ENCODE measurements at places on chromosomes 5 and 9. TPM values are rescaled to one million over a fixed set of nuclear protein-coding genes. Genes with fewer than 3 reads are reported as not detected.

DNA sequence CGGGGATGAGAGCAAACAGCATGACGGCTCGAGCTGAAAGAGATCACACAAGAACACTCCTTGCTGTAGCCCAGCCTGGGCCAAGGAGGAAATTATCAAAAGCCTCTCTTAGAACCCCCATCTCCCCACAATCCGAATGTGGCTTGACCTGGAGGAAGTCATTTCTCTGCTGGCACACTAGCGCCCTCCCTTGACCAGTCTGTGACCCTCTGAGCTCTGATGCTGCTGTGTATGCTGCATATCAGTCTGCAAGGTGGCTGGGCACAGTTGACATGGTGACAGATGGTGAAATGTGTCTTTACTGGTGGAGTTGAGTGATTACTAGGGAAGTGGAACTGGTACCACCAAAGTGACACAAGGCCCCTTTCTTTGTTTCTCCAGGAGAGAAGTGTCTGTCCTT is 3.3 kb downstream of the SLC46A2 start:
- DNase-seq: no peak

DNA sequence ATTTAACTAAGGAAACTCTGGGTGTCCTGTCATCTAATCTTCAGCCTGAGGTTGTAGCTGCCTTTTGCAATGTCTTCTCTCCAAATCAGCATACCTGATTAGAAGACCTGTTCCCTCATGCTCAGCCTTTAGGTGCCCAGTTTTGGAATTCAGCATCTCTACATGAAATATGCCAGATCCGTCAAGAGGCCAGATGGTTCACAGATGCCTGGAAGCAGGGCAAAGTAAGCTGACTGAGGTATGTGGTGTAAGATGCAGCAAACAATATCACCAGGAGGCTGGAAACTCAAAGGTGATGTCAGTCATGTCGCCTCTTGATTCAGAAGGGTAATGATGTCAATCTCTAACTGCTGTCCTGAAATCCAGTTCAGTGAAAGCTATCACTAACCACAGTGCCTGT is 324.4 kb downstream of the PRELID2 start:
- no peak for DNase-seq

GRCh38 chr5:173495225-173495904 is 121.1 kb downstream of the BOD1 start:
- DNase-seq: no peak

DNA sequence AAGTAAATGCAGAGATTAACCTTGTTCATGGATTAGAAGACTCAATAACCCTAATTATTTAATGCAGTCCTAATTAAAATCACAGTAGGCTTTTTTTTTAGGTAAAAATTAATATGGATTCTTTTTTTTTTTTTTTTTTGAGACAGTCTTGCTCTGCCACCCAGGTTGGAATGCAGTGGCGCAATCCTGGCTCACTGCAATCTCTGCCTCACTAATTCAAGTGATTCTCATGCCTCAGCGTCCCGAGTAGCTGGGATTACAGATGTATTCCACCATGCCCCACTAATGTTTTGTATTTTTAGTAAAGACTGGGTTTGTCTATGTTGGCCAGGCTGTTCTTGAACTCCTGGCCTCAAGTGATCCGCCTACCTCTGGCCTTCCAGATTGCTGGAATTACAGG is 40.6 kb downstream of the DENND4C start:
- DNase-seq: no peak

DNA sequence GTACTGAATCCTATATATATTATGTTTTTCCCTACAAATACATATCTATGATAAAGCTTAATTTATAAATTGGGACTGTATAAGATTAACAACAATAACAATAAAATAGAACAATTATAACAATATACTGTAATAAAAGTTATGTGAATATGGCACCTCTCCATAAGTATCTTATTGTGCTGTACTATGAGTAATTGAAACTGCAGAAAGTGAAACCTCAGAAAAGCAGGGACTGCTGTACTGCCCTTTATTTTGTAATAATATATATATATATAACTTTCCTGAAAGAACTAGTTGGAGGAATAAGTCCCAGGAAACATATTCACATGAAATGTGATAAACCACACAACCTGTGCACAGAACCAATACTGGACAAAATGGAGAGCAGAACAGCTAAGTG is 77.3 kb downstream of the PAM start:
- DNase-seq: no peak

- no peak for DNase-seq
Measured at GRCh38 chr9:89436326-89436725, 61.6 kb downstream of the SEMA4D start.

DNA sequence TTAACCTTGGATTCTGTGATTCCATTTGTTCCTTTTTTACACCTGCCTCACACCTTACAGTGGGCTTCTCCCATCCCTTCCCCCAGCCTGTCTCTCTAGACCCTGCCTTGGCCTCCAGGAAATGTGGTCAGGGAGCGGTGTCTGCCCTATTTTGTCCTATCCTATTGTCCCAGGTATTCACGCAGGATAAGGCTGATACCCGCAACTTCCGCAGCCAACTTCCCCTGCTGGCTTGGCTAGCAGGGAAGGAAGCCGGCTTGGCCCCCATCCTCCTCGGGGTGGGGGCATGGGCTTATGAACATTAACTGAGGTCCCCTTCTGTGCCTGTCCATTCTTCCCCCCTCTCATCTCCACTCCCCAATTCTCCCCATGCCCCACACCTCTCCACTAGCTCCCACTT is 3.5 kb downstream of the CSF1R start:
- peak; percentile 32 for DNase-seq

GRCh38 chr5:127911619-127912018 is 171.9 kb upstream of the SLC12A2 start:
- DNase-seq: no peak

Gene ABO
- 25.4 TPM for total RNA-seq

Gene VAV2
- total RNA-seq: 38.9 TPM

DNA sequence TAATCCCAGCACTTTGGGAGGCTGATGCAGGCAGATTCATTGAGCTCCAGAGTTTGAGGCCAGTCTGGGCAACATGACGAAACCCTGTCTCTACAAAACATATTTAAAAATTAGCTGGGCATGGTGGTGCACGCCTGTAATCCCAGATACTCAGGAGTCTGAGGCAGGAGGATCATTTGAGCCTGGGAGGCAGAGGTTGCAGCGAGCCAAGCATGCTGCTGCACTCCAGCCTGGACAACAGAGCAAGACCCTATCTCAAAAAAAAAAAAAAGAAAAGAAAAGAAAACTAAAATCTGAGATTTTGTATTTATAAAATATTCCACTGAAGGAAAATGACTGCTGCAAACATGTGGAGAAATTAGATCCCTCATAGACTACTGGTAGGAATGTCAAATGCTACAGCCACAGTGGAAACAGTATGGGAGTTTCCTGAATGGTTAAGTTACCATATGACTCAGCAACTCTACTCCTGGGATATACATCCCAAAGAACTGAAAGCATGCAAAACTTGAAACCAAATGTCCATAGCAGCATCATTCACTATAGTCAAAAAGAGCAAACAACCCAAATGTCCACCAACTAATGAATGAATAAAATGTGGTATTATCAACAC is 106.1 kb downstream of the UBAP2 start:
- no peak for DNase-seq

Gene ECM2
- 16.3 TPM for total RNA-seq

- DNase-seq: no peak
Measured at GRCh38 chr9:135615666-135616618, 23.4 kb downstream of the GLT6D1 start.

Gene CDX1
- not detected for total RNA-seq

GRCh38 chr5:5217371-5217770 is 77.2 kb downstream of the ADAMTS16 start:
- DNase-seq: no peak

GRCh38 chr5:167743695-167744464 is 547.6 kb upstream of the WWC1 start:
- DNase-seq: no peak

DNA sequence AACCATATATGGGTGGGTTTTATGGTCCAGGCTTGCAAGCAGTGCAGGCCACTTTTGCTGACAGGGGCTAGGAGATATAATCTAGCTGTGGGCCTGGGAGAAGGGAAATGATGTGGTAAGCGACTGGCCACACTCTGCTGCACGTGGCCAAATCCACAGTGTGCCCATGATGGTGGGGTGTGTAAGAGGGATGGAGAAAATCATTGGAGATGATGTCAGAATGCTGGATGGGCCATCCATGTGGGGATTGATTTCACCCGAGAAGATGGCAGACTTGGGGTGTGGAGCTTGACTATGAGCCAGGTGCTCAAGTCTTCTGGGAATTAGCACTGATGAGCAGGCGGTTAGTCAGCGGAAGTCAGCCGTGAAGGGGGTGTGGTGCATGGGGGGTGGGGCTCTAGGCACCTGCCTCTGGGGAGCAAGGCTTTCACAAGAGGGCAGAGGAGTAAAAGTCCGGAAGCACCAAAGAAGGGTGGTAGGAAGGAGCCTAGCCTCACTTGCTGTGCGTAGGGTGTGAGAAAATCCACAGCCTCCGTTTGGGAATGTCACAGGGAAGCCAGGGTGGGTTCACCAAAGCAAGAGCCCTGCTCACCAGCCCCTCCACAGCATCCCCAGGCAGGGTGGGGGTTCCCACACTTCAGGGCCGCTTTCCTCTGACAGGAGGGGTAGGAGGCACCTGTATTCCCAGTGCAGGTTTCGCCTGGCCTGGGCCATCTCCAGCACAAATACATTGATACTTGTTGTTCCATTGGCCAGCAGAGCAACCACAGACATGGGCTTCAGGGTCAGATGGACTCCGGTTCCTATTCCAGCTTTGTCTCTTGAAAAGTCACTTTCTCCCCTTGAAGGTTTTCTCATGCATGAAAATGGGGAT is 44.5 kb upstream of the ANGPTL2 start:
- DNase-seq: no peak

DNA sequence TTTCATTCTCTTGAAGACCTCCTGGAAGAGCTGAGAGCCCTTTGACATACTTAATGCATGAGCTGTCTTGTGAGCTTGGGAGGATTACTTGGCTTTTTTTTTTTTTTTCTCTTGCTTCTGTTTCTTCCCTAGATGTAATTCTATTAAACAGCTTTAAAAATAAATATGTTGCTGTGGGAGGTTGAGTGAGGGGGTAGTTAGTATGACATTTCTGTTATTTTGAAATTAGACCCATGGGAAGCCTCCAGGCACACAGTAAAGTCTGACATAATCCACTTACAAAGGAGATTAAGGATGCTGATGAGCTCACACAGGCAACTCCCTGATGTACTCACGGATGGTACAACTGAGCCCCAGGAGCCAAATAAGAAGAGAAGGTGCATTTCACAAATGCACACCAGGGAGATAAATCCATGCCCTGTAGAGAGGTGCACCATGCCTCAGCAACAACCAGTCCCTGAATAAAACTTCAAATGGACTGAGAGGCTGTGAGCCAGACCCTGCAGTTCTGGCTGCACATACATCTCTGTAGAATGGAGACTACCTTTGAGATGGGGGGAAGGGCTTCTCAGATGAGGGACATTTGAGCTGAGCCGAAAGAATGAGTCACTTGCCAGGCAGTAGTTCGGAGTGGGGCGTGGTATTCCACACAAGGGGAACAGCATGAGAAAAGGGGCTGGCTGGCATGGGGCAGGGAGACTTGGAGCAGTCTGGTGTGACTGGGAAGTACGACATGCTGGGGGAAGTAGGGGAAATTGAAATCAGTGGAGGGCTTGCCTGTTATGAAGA is 68.7 kb downstream of the ACTL7B start:
- DNase-seq: no peak

DNA sequence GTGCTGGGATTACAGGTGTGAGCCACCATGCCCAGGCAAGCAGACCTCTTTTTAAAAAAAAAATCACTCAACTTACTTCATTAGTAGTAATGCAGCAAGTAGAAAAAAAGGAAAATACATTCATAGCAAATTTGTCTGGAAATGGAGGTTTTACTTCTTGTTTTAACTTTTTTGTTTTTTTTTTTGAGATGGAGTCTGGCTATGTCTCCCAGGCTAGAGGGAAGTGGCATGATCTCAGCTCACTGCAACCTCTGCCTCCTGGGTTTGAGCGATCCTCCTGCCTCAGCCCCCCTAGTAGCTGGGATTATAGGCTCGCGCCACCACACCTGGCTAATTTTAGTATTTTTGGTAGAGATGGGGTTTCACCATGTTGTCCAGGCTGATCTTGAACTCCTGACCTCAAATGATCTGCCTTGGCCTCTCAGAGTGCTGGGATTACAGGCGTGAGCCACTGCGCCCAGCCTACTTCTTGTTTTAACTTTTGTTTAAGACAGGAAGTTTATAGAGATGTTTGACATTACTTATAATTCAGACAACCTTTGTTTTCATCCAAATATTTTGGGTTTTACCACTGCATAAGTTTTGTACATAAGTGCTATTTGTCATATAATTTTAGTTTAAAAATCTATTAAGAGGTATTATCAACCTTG is 26.5 kb downstream of the UBE2R2 start:
- DNase-seq: no peak

DNA sequence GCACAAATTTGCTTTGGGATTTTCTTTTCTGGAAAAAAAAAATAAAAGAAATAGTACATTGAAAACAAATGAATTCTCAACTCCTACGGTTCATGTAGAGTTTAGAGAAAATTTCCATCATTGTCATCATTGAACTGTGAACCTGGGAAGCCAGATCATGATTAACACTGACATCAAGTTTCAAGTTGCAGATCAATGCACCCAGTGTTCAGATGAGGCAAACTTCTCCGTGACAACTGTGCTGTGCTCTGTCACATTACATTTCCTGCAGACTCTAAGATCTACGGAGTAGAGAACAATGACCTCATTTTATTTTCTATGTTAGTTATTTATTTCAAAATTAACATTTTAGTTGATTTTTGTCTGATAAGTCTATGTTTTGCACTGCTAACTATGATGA is 99.7 kb downstream of the MAP1B start:
- DNase-seq: no peak

DNA sequence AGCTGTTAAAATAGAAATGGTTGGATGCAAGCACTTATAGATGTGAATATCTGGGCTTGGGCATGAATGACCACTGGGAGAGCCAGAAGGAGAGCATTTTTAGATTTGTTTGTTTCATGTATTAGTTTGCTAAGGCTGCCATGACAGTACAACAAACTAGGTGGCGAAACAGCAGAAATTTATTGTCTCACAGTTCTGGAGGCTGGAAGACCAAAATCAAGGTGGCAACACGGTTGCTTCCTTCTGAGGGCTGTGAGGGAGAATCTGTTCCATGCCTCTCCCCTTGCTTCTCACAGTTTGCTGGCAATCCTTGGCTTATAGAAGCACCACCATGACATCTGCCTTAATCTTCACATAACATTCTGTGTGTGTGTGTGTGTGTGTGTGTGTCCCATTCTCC is 20.2 kb upstream of the CDC23 start:
- DNase-seq: no peak

DNA sequence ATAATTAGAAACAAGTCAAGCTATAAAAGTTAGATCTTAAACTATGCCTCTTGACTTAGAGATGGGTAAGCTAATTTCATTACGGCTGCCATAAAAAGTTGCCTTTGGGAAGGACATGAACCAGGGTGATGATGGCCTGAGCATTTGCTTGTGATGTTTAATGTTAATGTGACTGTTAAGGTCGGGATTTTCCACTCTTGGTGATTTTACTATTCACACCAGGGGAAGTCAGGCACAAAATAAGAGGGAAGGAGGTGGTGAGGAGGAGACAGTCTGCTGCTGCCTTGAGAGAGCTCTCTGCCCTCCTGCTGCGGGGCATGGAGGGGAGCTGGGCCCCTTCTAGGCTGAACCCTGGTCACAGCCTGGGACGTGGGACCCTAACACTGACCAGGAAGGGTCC is 34.4 kb downstream of the AHRR start:
- no peak for DNase-seq

GRCh38 chr9:126947529-126947928 is 32.9 kb downstream of the RALGPS1 start:
- no peak for DNase-seq

- DNase-seq: no peak
Measured at GRCh38 chr5:31317665-31318064, 124.2 kb downstream of the CDH6 start.

Gene C5orf52
- not detected for total RNA-seq

Gene TNC
- total RNA-seq: 61.2 TPM

Gene C5orf47
- not detected for total RNA-seq
